ENCODE measurements at places on chromosomes 4 and X.

DNA sequence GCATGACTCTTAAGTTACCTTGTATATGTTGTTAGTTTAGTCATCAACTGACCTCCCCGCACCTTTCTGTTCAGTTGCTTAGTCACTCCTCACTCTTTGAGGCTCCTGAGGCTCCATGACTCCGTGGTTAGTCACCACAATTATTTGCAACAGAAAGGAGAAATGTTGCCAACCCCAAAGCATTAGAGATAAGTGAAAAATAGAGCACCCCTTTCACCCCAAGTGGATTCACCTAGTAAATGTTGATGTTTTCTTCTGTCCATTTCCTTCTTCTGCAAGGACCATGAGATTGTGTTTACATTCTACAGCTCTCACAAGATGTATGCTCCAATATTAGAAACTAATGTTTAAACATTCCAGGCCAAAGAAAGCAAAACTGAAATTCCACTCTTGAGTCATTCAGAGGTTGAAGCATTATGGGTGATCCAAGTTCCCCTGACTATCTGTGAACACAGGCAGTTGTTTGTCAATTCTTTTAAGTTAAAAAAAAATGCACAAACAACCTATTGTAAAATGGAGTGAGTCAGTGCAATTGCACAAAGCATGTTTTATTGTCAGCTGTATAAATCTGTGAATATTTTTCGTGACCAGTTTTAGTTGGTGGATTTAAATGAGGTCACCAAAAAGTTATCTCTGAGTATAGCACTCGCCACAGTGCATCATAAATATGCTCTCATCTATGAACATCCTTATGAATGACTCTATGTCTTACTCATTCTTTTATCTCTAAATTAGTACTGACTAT is 552.4 kb upstream of the MAGEB2 start:
- DNase-seq = no peak

- no peak for DNase-seq
Measured at GRCh38 chr4:80492761-80493160, 157.2 kb downstream of the CFAP299 start.

GRCh38 chrX:49695276-49696180 is at the start of gene PAGE1:
Gene PAGE1, minus strand, starts transcription at chrX:49695984. Its CDS starts 1,214 bp downstream, at chrX:49694770.
- DNase-seq = no peak

DNA sequence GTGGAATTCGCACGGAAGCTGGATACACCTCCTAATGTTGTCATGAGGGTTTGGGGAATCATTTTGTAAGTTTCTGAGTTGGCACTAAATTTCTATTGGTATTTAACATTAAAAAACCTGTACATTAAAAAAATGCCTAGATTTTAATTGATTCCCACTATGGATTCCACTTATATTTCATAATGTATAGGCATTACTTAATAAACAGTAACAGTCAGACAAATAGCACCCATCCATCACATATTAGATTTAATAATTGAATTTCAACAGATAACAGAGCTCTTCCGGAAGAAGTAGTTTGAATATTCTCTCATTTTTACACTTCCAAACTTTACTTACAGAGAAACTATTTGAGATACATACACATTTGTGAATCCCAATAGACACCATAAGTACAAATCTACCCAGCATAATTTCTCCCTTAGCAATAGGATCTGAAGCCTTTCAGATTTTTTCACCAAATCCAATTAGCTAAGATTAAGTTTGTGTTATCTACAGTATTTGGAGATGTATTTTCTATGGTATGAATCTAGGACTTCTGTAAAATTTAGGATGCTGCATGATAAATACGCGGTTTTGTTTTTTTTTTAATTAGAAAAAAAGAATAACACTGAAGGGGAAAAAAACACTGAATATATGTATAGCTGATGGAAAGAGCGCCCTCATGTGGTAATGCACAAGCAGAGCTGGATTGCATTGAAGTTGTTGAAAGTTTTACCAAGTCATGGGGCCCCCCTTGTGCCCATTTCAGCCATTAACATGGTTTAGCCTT is 12.2 kb upstream of the ODAM start:
- no peak for DNase-seq

DNA sequence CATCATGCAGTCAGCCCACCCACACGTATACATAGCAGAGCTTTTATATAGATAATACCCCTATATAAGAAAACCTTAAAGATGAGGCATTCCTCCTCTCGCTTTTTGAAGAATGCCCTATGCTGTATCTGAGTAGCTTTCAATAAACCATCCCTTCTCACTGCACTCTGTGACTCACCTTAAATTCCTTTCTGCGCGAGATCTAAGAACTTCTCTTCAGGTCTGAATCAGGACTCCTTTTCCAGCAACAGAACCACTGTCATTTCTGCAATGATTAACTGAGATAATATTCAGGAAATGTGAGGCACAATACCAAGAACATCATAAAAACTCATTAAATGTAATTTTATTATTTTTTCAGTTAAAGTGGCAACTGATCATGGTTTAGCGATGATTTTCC is 76.4 kb upstream of the DCLK2 start:
- DNase-seq = no peak

DNA sequence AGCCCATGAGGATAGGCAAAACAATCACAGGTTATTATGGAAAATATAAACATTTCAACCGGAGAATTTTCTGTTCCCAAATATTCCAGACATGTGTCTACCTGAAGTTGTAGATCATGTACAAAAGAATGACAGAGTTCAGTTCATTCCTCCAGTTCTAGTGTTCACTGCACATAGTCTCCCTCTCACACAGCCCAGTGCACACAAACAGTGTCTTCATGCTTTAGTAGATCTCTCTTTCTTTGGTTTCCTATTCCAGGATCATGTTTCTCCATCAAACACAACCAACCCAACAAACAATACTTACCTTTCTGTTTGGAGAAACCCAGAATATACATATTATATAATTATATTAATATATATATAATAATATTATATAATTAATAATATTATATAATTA is 671.9 kb downstream of the TRIML1 start:
- DNase-seq = no peak

DNA sequence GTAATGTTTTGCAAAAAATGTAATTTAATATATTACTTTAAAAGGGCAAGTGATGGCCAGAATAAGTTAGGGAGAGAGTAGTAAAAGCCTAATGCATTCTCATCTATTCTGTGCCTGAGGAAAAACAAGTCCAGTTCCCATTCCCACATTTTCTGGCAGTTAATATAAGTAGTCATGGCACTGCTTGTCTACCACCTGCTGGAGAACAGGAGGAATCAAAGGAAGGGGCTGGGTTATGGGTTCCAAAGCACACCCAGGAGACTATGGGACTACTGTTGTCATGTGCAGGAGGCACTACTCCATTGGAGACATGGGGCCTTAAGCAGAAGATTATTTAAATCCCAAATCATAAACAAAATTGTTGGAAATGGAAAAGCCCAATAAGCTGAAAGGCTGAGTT is 2618.6 kb downstream of the ARAP2 start:
- DNase-seq = no peak

- no peak for DNase-seq
Measured at GRCh38 chrX:132623300-132623699, 134.5 kb upstream of the MBNL3 start.

DNA sequence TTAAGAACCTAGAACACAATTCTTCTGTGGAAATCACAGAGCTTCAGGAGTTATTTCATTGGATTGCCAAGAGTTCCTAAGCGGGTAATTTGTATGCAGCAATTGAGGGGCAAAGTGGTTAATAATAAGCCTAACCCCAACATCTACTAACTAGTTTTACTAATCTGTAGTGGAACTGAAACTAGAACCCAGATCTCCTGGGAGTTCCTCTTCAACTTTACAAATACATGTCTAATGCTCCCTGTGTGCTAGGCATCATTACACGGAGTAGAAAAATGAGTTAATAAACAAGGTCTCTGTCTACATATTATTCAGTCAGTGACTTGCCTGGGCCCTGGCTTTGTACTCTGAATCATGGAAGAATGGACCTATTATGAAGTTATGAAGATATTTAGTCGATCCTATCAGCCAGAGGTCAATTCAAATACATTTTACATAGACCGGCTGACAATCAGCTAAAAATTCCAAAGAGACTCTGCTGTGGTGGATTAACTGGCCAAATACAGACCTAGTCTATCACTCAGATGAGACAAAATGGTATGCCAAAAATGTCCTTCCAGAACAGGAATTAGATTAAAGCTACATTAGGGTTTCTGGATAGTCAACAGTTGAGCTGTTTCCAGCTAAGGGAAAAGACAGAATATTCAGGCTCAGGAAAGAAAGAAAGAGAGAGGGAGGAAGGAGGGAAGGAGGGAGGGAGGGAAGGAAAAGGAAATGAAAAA is 326.0 kb downstream of the FBXW7 start:
- no peak for DNase-seq

DNA sequence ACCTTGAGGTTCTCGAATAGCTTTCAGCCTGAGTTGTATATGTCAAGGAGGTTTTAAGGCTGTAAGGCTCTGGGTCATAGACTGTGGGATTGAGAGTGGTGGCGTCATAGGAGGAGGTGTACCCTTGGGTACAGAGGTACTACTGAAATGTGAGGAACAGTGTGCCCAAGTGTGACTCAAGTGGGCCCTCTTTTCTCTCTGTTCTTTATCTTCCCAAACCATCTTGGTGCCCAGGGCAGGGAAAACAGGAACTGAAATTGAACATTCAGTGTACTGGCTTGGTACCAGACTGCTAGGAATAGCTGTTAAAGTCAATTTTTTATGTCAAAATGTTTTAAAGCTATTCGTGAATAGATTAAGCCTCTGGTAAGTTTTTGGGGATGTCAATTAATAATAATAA is 136.2 kb upstream of the RPS6KA3 start:
- no peak for DNase-seq

- no peak for DNase-seq
Measured at GRCh38 chrX:131762802-131763234, 218.9 kb downstream of the OR13H1 start.

GRCh38 chr4:106587558-106587957 is 219.0 kb upstream of the GIMD1 start:
- no peak for DNase-seq

GRCh38 chr4:10019521-10020051 is 1.7 kb downstream of the SLC2A9 start:
- DNase-seq = no peak

GRCh38 chr4:153083447-153083947 is 120.7 kb upstream of the TRIM2 start:
- DNase-seq = peak; percentile 21

DNA sequence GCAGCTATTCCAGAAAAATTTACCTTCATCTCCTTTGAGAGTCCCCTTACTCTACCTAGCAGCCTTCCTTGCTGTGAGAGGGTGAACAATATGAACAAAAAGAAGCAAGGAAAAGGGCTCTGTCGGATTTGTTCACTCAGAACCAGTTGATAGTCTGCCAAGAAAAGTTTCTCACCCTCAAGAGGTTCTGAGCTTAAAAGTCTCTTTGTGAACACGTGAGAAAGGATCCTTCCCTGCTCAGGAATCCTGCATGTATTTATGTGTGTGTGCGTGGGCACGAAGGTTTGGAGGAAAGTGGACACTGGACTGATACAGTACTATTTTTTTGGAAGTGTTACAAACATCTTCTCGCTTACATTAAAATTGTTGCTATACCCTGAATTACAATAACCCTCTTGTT is 178.6 kb upstream of the JADE1 start:
- no peak for DNase-seq

DNA sequence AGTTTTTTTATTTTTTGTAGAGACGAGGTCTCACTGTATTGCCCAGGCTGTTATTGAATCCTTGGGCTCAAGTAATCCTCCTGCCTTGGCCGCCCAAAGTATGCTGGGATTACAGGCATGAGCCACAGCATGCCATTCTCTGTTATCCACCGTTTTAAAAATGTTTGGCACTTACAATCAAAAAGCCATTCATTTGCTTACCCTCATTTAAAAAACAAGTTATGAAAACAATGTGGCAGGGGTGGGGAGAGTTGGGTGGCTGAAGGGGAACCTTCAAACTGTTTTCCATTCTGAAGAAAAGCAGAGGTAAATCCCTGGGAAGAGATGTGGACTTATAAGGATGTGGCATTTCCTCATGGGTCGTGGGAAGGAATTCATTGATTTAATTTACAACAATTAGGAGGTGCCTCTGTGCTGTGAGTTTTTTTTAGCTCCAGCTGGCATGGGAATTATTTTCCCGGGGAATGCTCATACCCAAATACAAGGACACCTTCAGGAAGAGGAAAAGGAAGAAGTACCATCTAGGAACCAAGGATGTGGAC is 103.5 kb downstream of the MID1 start:
- no peak for DNase-seq

DNA sequence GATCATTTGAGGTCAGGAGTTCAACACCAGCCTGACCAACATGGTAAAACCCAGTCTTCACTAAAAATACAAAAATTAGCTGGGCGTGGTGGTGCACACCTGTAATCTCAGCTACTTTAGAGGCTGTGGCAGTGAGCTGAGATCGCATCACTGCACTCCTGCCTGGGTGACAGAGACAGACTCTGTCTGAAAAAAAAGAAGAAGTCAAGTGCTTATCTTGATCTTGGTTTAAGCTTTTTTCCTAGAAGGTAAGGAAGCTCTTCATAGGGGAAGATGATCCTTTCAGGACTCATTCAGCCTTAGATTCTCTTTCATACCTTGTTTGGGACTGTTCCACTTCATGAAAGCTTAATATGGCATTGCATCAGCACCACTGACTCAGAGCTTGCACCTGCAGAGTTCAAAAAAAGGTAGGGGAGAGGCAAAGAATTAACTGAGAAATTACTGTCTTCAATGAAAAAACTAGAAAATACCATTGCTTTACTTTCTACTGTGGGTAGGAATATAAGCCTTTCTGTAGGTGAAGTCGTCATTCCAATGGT is 70.8 kb upstream of the EPGN start:
- DNase-seq = no peak

- no peak for DNase-seq
Measured at GRCh38 chr4:186757696-186758355, 34.2 kb upstream of the FAT1 start.

DNA sequence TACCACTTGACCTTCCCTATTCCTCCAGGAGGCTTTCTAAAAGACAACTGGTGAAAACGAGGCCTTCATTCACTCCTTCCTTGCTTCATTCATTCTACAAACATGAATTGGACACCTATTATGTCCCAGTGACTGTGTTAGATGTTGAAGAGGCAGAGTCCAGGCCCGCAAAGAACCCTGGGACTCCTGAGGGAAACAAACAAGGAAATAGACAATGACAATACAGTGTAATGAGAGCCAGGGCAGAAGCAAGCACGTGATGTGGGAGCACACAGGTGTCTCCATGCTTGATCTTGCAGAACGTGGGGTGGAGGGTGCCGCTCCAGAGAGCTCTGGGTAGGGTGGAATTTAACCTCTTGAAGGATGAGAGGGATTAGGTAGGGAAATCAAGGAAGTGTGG is 137.6 kb upstream of the KLF3 start:
- DNase-seq = no peak

GRCh38 chr4:2500547-2500946 is 31.6 kb downstream of the RNF4 start:
- DNase-seq = no peak

- no peak for DNase-seq
Measured at GRCh38 chr4:122537388-122538135, 81.0 kb upstream of the IL2 start.

DNA sequence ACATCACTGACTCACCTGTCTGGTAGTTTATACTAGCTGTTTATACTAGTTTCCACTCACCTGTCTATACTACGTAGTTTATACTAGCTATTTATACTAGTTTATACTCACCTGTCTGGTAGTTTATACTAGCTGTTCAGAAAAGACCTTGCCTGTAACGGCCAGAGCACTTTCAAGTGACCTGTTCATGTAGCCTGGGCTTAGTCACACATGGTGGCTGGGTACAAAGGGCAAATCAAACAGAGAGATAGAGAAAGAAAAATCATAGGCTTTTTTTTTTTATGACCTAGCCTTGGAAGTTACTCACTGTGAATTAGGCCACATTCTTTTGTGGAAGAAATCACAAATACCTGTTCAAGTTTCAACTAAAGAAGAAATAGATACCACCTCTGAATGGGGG is 30.7 kb upstream of the SPANXN4 start:
- DNase-seq = no peak
